Fibroblast of skin of left biceps (primary cell): ENCODE measurements at places on chromosomes 1 and 21.

DNA sequence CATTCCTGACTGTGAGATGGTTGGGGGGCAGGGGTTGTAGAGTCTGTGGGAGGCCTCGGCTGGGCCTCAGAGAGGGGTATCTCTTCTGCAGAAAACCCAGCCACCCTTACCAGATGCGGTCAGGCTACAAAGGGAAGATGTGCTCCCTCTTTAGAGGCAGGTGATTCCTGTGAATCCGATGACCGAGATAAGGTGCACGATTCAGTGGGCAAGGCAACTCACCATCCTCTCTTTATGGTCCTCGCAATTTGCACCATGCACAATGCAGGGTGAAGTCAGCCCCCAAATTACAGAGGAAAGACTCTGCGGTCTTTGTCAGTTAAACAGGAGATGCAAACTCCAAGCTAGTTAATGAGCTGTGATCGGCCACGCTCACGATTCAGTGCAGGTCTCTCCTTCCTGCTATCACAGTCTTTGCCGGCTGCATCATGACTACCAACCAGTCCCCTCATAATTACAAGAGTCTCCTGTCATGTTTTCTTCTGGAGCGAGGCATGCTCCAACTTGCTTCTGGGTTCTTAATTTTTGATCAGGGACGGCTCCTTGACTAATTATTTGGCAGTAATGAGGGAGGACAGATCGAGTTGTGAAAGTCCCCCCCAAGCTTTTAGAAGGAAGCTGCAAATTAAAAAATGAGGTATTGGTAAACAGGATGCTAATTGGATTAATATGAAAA is 12.5 kb downstream of the TP73 start:
- no peak for DNase-seq

- DNase-seq = no peak
Observed at GRCh38 chr1:80994934-80995333, 805.8 kb upstream of the ADGRL2 start.

DNA sequence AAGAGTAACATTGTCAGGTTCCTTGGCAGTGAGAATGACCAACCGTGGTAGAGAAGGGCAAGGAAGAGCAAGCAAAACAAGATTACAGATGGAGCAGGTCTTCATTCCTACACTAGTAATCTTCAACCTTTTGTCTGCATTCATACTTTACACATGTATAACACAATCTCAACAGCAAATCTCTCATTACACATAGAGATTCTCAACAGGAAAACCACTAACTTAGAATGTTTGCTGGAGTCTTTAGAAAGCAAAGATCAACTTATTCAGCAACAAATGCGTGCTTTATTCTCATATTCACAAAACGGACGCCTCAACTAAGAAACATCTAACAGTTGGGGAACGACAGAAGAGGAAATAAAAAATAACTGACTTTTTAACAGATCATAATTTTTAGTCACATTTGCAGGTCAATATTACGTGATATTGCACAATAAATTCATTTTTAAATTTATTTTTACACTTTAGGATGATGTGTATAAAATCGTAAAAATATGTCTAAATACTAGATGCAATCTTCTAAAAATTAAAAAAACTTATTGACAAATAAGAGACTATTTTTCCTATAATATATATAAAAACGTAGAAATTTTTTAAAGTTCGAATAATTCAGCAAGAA is 82.9 kb downstream of the ARID4B start:
- no peak for DNase-seq

DNA sequence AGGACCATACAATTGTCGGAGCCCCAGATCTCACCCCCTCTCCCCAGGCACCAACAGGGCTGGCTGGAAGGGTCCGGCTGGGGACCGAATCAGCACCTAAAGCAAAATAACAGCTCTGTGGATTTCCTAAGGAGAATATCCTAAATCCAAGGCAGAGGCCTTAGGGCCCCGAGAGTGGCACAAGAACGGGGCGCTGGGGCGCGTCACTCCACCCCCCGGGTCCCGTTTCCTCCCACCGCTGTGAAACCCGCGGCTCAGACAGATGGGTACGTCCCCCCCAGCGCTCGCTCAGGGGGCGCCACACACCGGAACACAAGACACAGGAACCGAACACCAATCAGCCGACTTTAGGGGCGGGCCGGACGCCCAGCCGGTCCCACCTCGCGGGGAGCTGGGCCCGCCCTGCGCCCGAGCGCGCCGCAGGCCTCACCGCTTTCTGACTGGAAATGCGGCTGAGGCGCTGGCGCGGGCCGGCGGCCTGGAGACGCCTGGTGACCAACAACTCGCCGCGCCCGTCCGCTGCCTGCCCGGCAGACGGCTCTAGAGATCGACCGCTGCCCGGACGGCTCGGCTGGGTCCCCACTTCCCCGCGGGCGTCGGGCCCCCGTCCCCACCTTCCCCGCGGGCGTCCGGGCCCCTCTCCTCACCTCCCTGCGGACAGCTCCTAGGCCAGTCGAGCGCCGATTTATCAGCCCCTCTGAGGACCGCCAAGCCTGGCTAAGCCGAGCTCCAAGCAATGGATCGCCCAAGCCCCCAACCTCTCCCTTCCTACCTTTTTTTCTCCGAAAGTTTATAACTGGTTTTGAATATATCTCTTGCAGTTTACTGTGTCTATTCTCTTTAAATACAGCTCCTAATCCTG is at the start of gene HFM1:
TSS of gene HFM1 (minus strand) at position 687 of the 862 bp plus-strand sequence. CDS start 3,755 bp downstream, outside the sequence.
- peak; percentile 35 for DNase-seq

DNA sequence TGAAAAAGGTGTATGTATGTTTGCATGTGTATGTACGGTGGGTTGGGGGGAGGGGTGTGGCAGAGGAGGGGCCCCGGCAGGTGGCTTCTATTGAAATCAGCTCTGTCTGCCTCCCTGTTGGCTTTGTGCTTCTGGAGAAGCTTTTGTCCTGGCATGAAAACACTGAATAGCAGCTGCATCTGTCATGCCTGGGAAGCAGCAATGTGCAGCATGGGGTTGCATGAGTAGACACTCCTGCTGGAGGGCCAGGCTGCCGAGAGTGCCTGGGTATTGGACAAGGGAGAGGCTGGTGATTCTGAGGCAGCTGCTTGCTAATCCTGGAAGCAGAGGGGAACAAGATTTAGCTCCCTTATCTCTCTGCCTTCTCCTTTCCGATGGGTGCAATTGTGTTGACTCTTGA is 20.5 kb downstream of the MAPKAPK2 start:
- no peak for DNase-seq

DNA sequence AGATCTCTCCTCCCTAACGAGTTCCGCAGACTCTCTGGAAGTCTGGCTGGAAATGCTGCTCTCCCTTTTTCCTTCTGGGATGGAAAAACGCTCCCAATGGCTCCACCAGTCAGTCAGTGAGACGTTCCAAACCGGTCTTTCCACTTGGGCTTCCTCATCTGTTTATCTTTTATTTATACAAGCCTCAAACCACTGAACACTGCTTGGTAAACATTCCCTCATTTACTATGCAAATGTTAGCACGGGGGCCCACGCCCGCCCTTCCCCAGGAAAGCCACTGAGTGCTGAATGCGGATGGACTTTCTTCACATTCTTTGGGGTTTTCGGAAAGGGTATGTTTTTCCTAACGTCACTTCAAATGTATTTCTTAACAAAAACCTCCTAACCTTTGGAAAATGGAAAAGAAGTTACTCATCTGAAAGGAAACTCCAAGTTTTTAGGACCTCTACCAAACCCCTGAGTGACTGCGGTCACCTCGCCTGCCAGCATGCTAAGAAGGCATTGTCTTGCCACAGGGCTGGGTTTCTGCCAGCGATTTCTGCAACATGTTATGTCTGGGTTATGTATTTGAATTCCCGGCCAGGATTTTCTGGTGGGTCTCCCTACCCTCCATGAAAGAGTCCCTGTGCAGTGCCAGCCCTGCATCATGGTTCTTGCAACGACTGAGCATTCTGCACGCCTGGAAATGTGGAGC is 14.0 kb upstream of the UMODL1 start:
- peak; percentile 14 for DNase-seq

DNA sequence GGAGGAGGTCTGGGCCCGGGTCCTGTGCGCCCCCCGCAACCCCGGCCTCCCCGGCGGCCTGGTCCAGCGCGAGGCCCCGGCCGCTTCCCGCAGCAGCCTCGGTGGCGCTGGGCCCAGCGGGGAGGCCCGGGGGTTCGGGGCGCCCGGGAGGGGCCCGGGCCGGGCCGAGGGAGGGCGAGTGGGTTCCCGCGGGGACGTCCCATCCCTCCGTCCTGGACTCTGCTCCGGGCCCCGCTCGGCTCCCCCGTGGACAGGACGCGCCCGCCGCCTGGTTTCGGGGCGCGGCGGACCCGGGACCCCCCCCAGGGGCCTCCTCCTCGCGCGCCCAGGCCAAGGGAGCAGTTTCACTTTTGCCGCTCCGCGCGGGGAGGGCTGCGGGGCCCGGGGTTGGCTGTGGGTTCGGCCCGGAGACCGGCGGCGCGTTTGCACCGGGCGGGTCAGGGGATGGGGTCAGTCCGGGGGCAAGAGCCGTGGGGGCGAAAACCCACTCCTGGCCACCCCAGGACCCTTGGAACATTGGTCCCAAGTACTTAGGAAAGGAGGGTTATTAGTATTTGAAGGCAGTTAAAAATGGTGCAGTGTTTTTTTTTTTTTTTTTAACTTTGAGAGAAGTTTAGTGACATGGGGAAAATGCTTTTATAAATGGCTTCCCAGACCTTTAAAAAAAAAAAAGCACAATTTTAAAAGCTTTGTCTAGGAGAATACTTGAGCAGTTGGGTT is 677 bp downstream of the AGPAT3 start:
- no peak for DNase-seq

DNA sequence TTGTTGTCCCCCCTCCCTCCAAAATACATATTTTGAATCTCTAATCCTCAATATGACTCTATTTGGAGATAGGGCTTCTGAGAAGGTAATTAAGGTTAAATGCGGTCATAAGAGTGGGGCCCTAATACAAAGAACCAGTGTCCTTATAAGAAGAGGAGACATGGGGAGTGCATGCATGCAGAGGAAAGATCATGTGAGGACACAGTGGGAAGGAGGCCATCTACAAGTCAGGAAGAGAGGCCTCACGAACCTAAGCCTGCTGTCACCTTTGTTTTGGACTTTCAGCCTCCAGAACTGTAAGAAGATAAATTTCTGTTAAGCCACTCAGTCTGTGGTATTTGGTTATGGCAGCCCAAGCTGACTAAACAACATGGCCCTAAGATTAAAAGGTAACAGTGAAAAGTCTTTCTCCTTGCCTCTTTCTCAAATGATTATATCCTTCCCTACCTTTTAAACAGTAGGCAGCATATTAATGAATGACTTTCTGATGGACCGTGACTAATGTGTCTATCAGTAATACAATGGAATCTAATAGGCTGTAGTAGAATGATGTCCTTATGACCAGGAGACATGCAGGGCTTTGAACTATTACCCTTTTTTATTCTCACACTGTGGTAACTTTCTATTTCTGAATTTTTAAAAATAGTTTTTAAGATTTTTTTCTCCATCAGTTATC is 40.6 kb upstream of the ST6GALNAC3 start:
- DNase-seq = no peak

DNA sequence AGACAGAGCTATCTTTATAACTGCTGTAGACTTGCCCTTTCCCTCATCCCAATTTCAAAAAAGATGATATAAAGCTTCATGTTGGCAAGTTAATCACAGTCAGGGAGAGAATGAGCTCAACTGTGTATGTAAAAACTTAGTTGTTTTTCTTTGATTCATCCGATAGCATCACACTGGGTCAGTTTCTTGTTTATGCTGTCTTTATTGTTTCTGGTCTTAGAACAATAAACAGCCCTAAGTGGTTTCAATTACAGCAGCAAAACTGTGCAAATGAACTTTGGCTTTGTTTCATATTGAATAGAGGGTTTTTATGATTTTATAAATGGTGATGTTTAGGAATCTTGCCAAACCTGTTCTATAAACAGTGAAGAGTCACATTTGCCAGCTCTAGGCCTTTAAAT is 423.8 kb upstream of the CXADR start:
- no peak for DNase-seq

GRCh38 chr1:229063154-229063773 is 207.6 kb upstream of the RAB4A start:
- DNase-seq = no peak

GRCh38 chr21:46155514-46156377 is at the start of gene FTCD:
FTCD (minus strand) TSS chr21:46155579; CDS start chr21:46155523, 56 bp downstream.
- no peak for DNase-seq

- DNase-seq = no peak
Observed at GRCh38 chr1:162215902-162216301, 146.4 kb downstream of the NOS1AP start.

DNA sequence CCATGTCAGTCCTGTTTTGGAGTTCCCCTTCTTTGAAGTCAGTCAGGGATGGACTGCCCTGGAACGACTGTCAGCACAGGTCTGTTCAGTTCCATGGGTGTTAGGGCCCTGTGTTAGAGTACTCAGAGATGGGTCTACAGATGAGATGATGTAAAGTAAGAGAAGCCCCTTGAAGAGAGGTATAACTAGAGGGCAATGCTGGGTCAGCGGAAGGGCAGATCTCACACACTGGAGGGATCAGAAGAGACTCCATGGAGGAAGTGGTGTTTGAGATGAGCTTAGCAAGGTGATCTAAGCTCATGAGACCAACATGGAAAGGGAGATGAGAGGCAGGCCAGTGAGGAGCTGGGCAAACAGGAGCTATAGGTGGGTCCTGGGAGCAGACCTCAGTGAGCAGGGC is 7.6 kb downstream of the PPFIA4 start:
- no peak for DNase-seq

GRCh38 chr1:202568410-202568809 is 141.8 kb downstream of the SYT2 start:
- DNase-seq = no peak

- DNase-seq = no peak
Observed at GRCh38 chr1:167821969-167822685, 91.8 kb downstream of the ADCY10 start.

GRCh38 chr21:26457817-26458216 is 115.3 kb downstream of the CYYR1 start:
- DNase-seq = no peak

DNA sequence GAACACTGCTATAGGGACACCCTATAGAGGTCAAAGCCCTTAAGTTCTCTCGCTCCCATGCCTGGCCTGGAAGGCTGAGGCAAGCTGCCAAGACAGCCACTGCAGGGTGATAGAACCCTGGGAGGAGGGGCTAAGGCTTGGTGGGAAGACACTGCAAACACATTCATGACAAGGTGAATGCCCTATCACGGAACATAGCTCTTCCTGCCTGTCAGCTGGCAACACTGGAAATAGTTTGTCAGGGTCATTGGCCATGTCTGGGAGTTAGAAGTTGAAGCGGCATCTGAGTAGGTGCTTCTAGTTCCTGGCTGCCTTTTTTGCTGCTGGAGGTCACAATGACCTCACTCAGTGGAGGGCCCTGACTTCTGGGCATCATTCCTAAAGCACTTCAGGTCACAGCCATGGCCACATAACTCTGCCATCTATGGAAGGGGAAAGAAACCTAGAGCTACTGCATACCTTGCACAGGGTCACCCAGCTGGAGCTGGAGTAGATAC is 4.2 kb downstream of the FABP3 start:
- DNase-seq = no peak

DNA sequence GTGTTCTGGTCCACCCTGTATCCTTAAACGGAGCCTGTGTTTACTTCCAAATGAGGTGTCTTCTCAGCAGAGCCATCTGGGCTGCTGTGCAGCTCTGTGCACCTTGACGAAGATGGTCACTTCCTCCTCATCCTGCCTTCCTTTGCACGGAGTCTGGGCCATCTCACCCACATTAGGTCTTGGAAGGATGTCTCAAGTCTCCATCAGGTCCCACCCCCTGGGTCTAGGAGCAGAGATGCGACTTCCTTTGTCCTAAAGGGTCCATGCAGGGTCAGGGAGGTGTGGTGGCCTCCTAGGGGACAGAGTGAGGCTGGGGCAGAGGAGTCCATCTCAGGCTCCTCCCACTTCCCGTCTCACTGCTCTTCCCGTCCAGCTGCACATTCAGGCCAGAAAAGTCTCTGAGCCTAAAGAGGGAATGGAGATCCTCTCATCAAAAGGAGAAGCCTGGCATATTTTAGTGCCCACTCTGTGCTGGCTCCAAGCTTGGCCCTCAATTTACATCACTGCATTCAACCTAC is 209.2 kb downstream of the MATN1 start:
- no peak for DNase-seq

- no peak for DNase-seq
Observed at GRCh38 chr21:26519142-26519541, 53.9 kb downstream of the CYYR1 start.
